ENCODE measurements at places on chromosomes 3 and 15.

DNA sequence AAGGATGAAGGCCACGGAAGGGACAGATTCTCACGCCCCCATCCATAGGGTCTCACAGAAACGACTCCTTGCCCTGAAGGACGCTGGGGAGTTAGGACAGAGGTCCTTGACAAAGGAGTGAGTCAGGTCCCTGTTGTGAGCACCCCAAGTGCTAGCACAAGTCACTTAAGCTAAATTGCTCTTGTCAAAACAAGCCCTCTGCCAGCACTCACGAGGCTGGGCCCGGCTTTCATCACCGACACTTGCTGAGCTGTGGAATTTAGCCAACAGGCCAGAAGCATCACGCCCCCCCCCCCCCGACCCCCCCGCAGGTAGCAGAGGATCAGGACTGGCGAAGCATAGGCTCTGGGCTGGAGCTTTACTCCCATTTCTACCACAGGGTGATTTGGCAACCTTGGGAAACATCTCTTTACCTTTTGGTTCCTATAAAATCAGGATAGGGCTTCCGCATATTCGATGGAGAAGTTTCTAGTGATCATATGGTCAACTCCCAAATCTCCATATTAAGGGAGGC, 75.4 kb downstream of the ADCY5 start:
- DNase-seq: peak; percentile 36

GRCh38 chr15:38530113-38530512, 34.5 kb downstream of the RASGRP1 start:
- DNase-seq: no peak

- DNase-seq: no peak
Measured at GRCh38 chr15:84821501-84822021, 4.4 kb downstream of the ALPK3 start.

GRCh38 chr3:86594838-86595237, 396.1 kb downstream of the VGLL3 start:
- DNase-seq: no peak

GRCh38 chr3:186321746-186322145, 40.3 kb downstream of the DGKG start:
- no peak for DNase-seq

DNA sequence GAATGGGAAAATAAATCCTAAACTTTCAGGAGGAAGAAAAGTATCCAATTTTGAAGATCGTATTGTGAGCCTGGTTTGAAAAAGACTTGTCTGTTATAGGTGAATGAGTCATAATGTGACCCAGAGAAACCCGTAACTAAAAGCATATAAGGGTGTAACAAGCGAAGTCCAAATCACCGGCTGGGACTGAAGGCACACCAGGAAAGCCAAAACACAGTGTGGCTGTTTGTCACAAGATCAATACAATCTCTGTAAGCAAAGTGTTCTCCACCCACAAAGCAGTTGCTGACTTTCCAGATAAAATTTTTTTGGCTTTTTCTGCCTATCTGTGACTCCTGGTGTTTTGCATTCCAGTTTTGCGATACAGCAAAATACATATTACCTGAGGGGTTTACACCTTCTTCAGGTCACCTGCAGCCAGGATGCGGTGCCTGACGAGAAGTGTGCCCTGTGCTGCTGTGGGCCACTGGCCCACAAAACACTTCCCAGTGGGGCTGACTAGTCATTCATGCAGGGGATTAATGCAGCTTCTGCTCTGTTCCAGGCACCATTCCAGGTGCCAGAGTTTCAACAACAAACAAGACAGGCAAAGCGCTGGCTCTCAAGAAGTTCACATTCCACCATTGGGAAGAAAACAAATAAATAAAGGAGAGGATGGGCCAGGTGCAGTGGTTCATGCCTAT, 14.4 kb downstream of the HES1 start:
- DNase-seq: no peak

DNA sequence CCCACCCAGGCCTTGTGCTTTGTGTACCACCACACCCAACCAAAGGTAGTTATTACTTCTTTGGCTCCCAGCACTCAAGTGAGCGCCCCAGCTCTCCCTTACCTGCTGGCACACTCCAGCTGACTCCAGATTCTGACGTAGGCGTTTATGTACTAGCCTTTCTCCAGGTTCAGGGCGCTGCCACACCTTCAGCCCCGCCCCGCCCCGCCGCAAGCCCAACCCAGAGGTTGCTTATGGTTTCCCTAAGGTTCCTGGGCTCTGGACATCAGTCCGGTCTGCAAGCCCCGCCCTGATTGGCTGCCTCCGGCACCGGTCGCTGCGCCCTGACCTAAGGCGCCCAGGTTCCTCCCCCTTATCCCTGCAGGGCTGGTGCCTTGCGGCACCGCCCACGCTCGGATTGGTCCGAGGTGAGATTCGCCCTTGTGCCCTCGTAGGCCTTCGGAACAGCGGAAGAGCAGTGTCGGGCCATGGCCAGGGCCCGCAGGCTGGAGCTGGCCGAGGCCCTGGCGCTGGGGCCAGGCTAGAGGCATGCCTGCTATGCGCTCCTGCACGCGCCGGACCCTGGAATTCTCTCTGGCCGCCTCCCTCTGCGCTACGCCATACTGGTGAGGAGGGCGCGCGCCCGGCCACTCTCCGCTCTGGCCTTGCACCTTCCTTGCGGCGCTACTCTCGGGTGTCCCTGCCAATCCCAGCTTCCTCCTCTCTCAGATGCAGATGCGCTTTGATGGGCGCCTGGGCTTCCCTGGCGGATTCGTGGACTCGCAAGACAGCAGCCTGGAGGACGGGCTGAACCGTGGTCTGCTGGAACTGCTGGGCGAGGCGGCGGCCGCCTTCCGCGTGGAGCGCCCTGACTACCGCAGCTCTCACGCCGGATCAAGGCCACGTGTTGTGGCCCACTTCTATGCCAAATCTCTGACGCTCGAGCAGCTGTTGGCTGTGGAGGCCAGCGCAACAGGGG, 19.8 kb upstream of the NUDT16 start:
- no peak for DNase-seq

- no peak for DNase-seq
Measured at GRCh38 chr15:91864664-91865063, 11.2 kb downstream of the SLCO3A1 start.

GRCh38 chr3:142586803-142587406, 8.4 kb upstream of the ATR start:
- peak; percentile 37 for DNase-seq

DNA sequence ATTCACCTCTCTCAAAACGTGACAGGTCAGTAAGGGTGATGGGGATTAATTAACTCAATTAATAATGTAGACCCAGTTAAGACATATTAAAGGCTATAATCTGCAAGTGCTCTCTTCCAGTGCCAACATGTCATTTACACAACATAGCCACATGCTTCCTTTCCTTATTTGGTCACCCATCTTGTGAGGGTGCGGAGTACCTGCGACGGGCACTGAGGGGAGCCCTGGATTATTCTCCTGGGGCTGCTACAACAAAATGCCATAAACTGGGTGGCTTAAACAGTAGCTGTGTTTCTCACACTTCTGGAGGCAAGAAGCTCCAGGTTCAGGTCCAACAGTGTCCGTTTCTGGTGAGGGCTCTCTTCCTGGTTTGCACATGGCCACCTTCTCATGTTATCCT, 157.4 kb upstream of the LRTM1 start:
- no peak for DNase-seq

DNA sequence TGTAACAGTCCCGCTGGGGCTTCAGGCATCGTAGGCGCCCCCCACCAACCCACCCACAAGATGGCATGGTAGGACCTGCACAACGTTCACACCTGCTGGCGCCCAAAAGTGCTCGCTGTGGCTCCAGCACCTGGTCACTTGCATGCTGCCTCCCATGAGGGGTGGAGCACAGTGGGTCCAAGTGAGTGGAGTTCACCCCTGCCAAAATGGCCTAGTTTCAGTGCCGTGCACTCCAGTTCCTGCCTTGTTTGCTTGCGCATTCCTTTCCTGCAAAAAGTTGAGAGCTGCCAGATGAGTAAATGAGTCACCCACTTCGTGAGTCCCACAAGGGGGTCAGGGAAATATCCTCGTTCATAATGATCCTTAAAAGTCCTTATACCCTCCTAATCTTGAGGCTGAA, 788.7 kb upstream of the DPPA4 start:
- no peak for DNase-seq

DNA sequence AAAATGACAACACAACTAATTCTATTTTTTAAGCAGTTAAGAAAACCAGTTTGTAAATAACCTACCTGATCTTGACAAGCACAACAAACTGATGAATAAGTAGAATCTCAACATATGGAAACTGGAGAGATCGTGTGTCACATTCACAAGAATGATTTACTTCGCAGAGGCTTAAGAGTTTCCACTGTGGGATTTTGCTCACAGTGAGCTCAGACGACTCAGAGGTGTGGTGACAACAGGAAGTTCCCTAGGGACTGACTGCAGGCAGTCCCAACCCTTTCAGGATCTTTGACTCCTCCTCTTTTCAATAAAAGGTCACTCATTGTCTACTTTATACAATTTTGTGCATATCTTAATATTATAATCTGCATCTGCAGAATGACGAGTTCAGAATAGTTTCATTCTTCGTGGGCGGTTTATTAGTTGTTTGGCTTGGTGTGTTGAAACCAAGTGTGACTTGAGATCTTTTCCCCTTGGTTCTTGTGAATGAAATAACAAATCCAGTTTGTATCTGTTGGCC, at the start of gene LIPH:
TSS of gene LIPH (minus strand) at position 231 of the 520 bp plus-strand sequence. CDS start at position 114, 117 bp downstream.
- DNase-seq: no peak

DNA sequence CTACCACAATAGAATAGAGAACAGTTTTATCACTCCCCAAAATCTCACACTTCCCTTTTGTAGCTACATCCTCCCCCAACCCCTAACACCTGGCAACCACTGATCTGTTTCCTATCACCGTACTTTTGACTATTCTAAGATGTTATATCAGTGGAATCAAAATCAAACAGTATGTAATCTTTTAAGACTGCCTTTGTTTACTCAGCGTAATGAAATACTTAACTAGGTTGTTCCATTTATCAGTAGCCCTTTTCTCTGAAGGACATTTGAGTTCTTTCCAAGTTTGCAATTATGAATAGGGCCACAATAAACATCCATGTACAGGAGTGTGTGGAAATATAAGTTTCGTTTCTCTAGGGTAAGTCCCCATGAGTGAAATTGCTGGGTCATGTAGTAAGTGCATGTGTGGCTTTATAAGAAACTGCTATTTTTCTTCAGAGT, 372.3 kb downstream of the SV2B start:
- no peak for DNase-seq

- DNase-seq: no peak
Measured at GRCh38 chr3:58645726-58646125, 20.8 kb downstream of the FAM3D start.

GRCh38 chr3:150385296-150386242, 22.5 kb upstream of the TSC22D2 start:
- no peak for DNase-seq

DNA sequence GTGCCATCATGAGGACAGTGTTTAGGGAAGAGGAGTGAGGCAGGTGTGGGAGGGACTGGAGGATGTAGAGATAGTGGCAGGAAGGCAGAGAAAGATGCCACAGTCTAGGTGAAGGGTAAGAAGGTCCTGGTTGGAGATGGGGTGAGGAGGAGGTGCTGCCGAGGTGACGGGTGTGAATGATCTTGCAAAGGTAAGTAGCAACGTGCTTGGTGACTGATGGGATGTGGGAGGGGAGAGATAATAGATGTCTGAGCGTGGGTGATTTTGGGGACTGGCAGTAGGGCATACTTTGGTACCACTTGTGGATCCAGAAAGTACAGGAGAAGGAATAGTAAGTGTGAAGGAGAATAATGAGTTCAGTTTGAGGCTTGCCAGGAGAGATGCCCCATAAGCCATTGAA, 27.2 kb downstream of the EPHB3 start:
- DNase-seq: no peak

GRCh38 chr15:69916169-69916785, 181.4 kb downstream of the TLE3 start:
- DNase-seq: no peak

GRCh38 chr15:98658831-98659699, 10.7 kb downstream of the IGF1R start:
- no peak for DNase-seq

DNA sequence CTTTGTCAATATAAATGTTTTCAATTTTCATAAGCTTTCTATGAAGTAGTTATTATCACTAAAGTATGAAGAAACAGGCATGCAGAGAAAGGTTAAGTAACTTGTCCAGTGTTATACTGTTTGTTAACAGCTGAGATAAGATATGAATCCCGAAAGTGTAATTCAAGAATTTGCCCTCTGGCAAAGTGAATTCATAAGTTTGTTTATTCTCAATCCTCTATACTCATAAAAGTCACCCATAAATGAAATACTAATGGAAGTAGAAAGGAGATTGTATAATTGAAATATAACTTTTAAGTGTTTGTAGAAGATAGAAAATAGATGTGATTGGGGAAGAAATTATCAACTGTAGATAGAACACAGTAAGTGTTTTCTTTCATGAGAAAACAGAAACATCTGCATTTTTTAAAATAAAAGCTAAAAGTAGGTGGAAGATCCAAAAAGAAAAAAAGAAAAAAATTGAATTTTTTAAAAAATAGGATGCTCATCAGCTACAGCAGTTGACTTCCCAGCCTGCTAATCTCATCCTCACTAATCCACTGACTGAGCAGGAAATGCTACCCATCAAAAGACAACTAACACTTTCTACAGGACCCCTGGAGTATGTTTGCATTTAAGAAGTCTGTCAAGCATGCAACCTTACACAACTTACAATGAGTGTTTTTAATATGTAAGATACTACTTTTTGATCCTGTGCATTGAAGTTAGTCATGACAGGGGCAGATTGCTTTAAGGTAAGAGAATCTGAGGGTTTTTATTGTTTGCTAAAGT, 878.1 kb downstream of the SI start:
- no peak for DNase-seq

- no peak for DNase-seq
Measured at GRCh38 chr15:90982135-90982534, 12.2 kb downstream of the PRC1 start.

DNA sequence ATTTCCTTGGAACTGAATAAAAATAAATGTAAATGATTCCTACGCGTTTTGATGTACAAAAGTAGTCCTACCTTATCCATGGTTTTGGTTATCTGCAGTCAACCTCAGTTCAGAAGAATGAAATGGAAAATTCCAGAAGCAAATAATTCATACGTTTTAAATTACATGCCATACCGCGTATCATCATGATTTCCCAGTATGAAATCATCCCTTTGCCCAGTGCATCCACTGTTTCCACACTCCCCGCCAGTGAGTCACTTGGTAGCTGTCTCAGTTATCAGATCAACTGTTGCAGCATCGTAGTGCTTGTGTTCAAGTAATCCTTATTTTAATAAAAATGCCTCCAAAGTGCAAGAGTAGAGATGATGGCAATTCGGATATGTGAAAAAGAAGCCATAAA, 9.1 kb upstream of the MFSD1 start:
- DNase-seq: no peak

DNA sequence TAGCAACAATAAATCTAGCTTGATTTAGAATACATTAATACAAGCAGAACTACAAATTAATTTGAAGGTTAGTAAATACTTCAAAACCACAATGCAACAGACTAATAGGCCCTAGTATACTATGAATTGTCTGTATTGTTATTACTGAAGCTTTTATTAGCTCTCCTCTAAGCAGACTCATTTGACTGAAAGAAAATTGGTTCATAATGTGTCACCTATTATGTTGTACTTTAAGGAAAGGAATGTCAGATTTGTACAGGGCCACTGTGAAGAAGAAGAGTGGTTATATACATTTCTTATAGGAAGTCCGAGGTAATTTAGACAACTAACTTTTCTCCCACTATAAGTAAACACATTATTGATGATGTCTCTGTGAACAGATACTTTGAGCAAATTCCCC, 954.5 kb downstream of the ZPLD1 start:
- no peak for DNase-seq

Data from NCI-H524 treated with DMSO at 0.1 percent for 48 hours (cell line).